ENCODE measurements at places on chromosomes 7 and 10. TPM values are rescaled to one million over a fixed set of nuclear protein-coding genes. Genes with fewer than 3 reads are reported as not detected.

The PIK3AP1 gene
- polyA plus RNA-seq, result 0.77 TPM

The VWDE gene
- polyA plus RNA-seq, result not detected

The CTAGE6 gene
- not detected for polyA plus RNA-seq

The CHN2 gene
- 0.90 TPM for polyA plus RNA-seq

The STAG3 gene
- 6.0 TPM for polyA plus RNA-seq

The RET gene
- polyA plus RNA-seq, result not detected

The ADAM12 gene
- polyA plus RNA-seq, result not detected

The CHST3 gene
- not detected for polyA plus RNA-seq

The CALCR gene
- polyA plus RNA-seq, result not detected

The GBX1 gene
- not detected for polyA plus RNA-seq

The OR6B1 gene
- polyA plus RNA-seq, result not detected

The ADRB1 gene
- not detected for polyA plus RNA-seq

The ANXA8 gene
- polyA plus RNA-seq, result not detected

The HOXA10 gene
- polyA plus RNA-seq, result not detected

The TACR2 gene
- not detected for polyA plus RNA-seq

The METTL27 gene
- polyA plus RNA-seq, result 0.52 TPM

The CFAP46 gene
- polyA plus RNA-seq, result not detected

The PTPN20 gene
- 1.1 TPM for polyA plus RNA-seq

The CCL26 gene
- polyA plus RNA-seq, result not detected

The AGR3 gene
- not detected for polyA plus RNA-seq

The UCN3 gene
- polyA plus RNA-seq, result not detected

The LIPK gene
- polyA plus RNA-seq, result not detected

The MRLN gene
- not detected for polyA plus RNA-seq

The AVL9 gene
- polyA plus RNA-seq, result 10.4 TPM

The ZNF736 gene
- polyA plus RNA-seq, result 2.2 TPM

The AIFM2 gene
- polyA plus RNA-seq, result 1.5 TPM

The EPHA1 gene
- 37.1 TPM for polyA plus RNA-seq

The OR2A42 gene
- not detected for polyA plus RNA-seq

The FAM25A gene
- polyA plus RNA-seq, result not detected

The ANKMY2 gene
- polyA plus RNA-seq, result 11.9 TPM

The TMEM184A gene
- polyA plus RNA-seq, result 0.04 TPM

The CXCL12 gene
- polyA plus RNA-seq, result not detected

The ANKRD61 gene
- polyA plus RNA-seq, result 0.36 TPM

The CYP26C1 gene
- polyA plus RNA-seq, result not detected

The CEP55 gene
- not detected for polyA plus RNA-seq

The ZNF804B gene
- polyA plus RNA-seq, result not detected

The VWA2 gene
- polyA plus RNA-seq, result not detected

The SLC26A3 gene
- not detected for polyA plus RNA-seq

The DLX5 gene
- polyA plus RNA-seq, result not detected

The FKBP6 gene
- not detected for polyA plus RNA-seq

The CPA4 gene
- polyA plus RNA-seq, result not detected

The NEUROD6 gene
- not detected for polyA plus RNA-seq

The FIS1 gene
- polyA plus RNA-seq, result 228 TPM
